ENCODE measurements at places on chromosomes 11 and 22. TPM values are rescaled to one million over a fixed set of nuclear protein-coding genes. Genes with fewer than 3 reads are reported as not detected.

GRCh38 chr11:130945896-130946295 lies 29.6 kb upstream of the SNX19 start:
- no peak overlapping the region for H3K4me3 ChIP-seq
- H3K36me3 ChIP-seq, result no peaks in the 10 kb centered on the region
- peaks cover 12% of the 10 kb centered on the region for H3K4me1 ChIP-seq
- no peak overlapping the region for H3K27ac ChIP-seq

- H3K4me3 ChIP-seq, result no peak overlapping the region
- no peak for DNase-seq
- no peaks in the 10 kb centered on the region for H3K4me1 ChIP-seq
- H3K36me3 ChIP-seq, result no peaks in the 10 kb centered on the region
- H3K27ac ChIP-seq, result no peak overlapping the region
- no peaks in the 10 kb centered on the region for H3K27me3 ChIP-seq
Measured at GRCh38 chr11:112132737-112133136, 31.2 kb downstream of the IL18 start.

- no peak overlapping the region for H3K4me3 ChIP-seq
- H3K36me3 ChIP-seq, result no peaks in the 10 kb centered on the region
- H3K27ac ChIP-seq, result no peak overlapping the region
- H3K4me1 ChIP-seq, result no peaks in the 10 kb centered on the region
- no peaks in the 10 kb centered on the region for H3K27me3 ChIP-seq
Measured at GRCh38 chr11:7977232-7977917, 9.8 kb upstream of the EIF3F start.

- no peaks in the 10 kb centered on the region for H3K4me1 ChIP-seq
- DNase-seq, result peak; percentile 84
- H3K4me3 ChIP-seq, result no peak overlapping the region
- H3K36me3 ChIP-seq, result no peaks in the 10 kb centered on the region
- H3K27ac ChIP-seq, result no peak overlapping the region
Measured at GRCh38 chr22:44224166-44224565, 43.4 kb downstream of the PARVG start.

- no peak overlapping the region for H3K27ac ChIP-seq
- peaks cover 22% of the 10 kb centered on the region for H3K36me3 ChIP-seq
- peaks cover 23% of the 10 kb centered on the region for H3K4me1 ChIP-seq
- no peak overlapping the region for H3K4me3 ChIP-seq
Measured at GRCh38 chr11:113317339-113317738, 3.0 kb downstream of the TTC12 start.

DNA sequence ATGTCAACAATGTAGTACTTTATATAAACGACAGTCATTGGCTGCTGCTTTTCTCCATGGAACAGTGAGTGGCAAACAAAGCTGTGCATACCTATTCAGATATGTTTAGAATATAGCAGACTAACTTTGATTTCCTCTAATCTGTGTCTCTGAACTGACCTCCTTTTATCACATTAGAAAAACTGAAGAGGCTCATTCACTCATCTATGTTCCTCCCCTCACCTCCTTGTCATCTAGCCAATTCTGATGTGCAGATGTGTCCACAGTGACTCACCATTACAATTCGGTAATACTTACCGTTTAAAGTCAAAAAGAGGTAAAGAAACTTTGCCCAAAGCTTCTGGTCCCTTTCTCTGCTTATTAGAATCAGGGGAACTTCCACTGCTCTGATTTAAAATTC lies 51.5 kb upstream of the RPS13 start:
- DNase-seq, result no peak
- H3K4me1 ChIP-seq, result no peaks in the 10 kb centered on the region
- H3K4me3 ChIP-seq, result no peak overlapping the region
- H3K27ac ChIP-seq, result no peak overlapping the region
- peaks cover 31% of the 10 kb centered on the region for H3K36me3 ChIP-seq

- H3K27ac ChIP-seq, result no peak overlapping the region
- no peaks in the 10 kb centered on the region for H3K27me3 ChIP-seq
- no peaks in the 10 kb centered on the region for H3K36me3 ChIP-seq
- H3K4me1 ChIP-seq, result no peaks in the 10 kb centered on the region
Measured at GRCh38 chr11:27095059-27095458, 54.4 kb downstream of the BBOX1 start.

- H3K4me1 ChIP-seq, result peaks cover 3% of the 10 kb centered on the region
- no peak overlapping the region for H3K4me3 ChIP-seq
- H3K27me3 ChIP-seq, result no peaks in the 10 kb centered on the region
- DNase-seq, result no peak
- no peak overlapping the region for H3K27ac ChIP-seq
- H3K36me3 ChIP-seq, result no peaks in the 10 kb centered on the region
Measured at GRCh38 chr11:76824980-76825725, 35.6 kb upstream of the ACER3 start.

GRCh38 chr11:37390576-37391083 lies 792.6 kb upstream of the RAG2 start:
- no peak overlapping the region for H3K4me3 ChIP-seq
- H3K27ac ChIP-seq, result no peak overlapping the region
- no peak for DNase-seq
- no peaks in the 10 kb centered on the region for H3K36me3 ChIP-seq

GRCh38 chr22:23823331-23823791 lies 15.4 kb downstream of the DERL3 start:
- H3K27me3 ChIP-seq, result no peaks in the 10 kb centered on the region
- no peak overlapping the region for H3K27ac ChIP-seq
- DNase-seq, result no peak
- H3K36me3 ChIP-seq, result peaks cover 100% of the 10 kb centered on the region
- no peak overlapping the region for H3K4me3 ChIP-seq

GRCh38 chr11:108239076-108239475 lies 16.2 kb downstream of the ATM start:
- H3K4me3 ChIP-seq, result no peak overlapping the region
- no peak for DNase-seq
- H3K27me3 ChIP-seq, result no peaks in the 10 kb centered on the region
- no peaks in the 10 kb centered on the region for H3K4me1 ChIP-seq
- no peak overlapping the region for H3K27ac ChIP-seq
- peaks cover 14% of the 10 kb centered on the region for H3K36me3 ChIP-seq

- no peaks in the 10 kb centered on the region for H3K4me1 ChIP-seq
- no peak overlapping the region for H3K4me3 ChIP-seq
- DNase-seq, result no peak
- H3K27ac ChIP-seq, result no peak overlapping the region
Measured at GRCh38 chr11:84103096-84103495, 816.9 kb upstream of the CCDC90B start.

DNA sequence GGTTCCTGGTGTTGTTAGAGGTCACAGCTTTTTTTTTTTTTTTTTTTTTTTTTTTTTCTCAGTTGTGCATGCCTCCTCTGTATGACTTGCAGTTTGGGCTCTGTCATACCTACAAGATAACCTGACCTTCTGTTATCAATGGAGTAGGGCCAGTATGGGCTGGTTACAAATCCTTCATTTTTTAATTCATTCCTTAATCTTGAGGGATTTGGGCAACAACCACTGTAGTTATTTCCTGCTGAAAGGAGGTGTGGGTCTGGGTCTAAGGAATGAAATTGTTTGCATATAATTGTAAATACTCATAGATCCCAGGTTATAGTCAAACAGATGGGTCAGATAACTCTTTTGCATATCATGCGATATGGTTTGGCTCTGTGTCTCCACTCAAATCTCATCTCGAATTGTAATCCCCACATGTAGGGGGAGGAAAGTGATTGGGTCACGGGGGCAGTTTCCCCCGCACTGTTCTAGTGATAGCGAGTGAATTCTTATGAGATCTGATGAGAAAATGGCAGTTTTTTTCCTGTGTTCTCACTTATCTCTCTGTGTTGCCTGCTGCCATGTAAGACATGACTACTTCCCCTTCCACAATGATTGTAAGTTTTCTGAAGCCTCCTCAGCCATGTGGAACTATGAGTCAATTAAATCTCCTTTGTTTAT lies 14.1 kb upstream of the GLYAT start:
- no peak overlapping the region for H3K4me3 ChIP-seq
- no peaks in the 10 kb centered on the region for H3K4me1 ChIP-seq
- H3K36me3 ChIP-seq, result no peaks in the 10 kb centered on the region
- no peaks in the 10 kb centered on the region for H3K27me3 ChIP-seq
- no peak for DNase-seq

DNA sequence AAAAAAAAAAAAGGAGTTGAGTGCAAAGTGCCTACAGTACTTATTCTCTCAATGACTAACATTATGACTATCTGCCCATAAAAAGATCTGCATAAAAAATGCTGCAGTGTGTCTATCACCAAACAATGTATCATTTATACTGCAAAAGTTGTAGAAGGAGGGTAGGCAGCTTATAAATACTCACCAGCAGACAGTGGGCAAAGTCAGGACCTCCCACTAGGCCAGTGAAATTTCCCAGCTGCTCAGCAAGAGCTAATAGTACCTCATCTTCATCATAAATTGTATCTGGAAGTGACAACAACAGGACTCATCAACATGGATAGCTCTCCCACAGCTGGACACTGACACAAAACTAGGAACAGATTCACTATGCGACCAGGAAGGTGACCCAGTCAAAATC lies 1.6 kb downstream of the PPP2R1B start:
- H3K4me1 ChIP-seq, result peaks cover 39% of the 10 kb centered on the region
- H3K27me3 ChIP-seq, result no peaks in the 10 kb centered on the region
- peaks cover 34% of the 10 kb centered on the region for H3K36me3 ChIP-seq
- peak overlapping the region; percentile 93 for H3K4me3 ChIP-seq
- H3K27ac ChIP-seq, result no peak overlapping the region

DNA sequence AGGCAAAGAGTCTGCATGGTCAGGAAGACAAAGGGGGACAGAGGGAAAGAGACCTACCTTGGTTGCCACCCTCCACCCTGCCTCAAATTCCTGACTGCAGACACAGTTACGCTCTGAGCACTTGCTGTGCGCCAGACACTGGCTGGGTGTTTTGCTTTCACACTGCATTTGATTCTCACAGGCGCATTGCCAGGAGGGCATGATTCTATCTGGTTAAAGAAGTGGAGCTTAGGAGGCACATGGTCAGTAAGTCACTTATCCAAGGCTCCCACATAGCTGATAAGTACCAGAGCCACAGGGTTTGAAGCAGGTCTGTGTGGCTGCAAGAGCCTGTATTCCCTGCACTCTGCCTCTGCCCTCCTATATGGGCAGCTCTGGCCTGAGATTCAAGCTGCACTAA lies 103.9 kb downstream of the TIMP3 start:
- H3K27me3 ChIP-seq, result no peaks in the 10 kb centered on the region
- DNase-seq, result no peak
- peaks cover 36% of the 10 kb centered on the region for H3K4me1 ChIP-seq
- no peak overlapping the region for H3K27ac ChIP-seq

DNA sequence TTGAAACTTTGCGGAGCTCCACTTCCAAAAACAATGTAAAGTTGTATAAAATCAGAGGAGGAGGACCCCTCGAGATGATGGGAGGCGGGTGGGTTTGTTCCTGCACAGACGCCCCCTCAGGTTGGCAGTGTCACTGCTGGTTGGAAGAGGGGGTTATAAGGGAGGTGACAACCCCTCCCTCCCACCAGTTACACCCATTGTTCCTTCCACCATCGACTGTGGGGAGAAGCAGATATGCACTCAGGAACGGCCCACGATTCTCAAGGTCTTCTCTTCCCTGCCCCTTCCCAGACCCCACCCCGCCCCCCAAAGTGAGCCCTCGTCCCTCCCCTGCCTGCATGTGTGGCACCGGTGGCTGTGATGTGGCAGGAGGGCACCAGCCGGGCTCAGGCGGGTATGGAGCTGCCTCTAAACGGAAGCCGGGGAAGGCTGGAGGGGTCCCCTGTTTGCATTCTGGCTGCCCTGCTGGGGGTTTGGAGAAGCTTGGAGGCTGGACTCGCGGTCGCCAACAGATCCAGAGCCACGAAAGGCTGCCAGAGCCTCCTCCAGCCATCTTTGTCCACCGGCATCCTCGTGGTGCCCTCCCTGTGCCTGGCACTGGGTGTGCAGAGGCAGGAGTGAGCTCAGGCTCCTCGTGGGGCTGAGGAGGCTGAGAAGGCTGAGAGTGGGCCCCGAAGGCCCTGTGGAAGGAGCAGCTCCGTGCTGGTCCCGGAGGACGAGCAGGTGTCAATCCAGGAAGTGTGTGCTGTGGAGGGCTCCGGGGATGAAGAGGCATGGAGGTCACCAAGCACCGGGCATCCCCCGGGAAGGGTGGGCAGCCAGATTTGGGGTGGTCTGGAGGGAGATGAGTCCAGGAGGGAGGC lies 778 bp downstream of the KDELR3 start:
- no peaks in the 10 kb centered on the region for H3K36me3 ChIP-seq
- no peak for DNase-seq
- H3K27me3 ChIP-seq, result no peaks in the 10 kb centered on the region
- H3K4me1 ChIP-seq, result peaks cover 17% of the 10 kb centered on the region
- H3K27ac ChIP-seq, result peak overlapping the region; percentile 62

DNA sequence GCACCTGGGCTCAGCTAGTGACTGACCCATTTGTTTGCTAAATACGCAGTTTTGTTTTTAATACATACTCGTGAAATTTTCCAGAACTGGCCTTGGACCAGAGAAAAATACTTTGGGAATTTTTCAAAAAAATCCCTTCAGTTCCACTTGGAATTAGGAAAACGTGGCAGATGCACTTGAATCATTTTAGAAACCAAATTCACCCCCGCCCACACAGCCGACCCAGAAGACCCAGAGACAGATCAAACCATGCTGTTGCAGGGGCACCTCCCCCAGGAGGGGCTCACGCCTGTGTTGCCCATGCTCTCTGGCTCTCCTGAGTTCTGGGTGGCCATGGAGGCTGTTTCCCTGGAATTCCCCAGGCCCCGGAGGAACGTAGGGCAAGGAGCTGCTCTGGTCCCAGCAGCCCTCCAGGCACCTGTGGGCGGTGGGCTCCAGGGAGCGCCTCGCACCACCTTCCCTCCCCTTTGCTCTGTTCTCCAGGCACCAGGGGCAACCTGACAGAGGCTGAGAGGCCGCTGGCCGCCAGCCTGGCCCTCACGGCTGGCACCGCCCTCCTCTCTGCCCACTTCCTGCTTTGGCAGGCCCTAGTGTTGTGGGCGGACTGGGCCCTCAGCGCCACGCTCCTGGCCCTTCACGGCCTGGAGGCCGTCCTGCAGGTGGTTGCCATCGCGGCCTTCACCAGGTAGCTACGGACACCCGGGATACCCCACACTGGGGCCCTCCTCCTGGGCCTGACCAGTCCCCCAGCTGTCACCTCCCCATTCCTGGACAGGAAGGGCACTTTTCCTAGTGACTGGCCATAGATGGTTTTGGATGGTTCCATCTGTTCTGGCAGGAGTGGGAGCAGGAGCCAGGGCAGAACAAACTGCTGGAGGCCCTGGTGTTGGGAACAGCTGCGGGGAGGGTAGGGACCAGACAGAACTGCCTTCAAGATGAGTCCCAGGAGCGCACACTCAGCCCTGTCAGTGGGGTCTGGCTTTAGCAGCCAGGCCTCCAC lies 3.3 kb upstream of the EPS8L2 start:
- H3K27ac ChIP-seq, result peak overlapping the region; percentile 12
- no peak overlapping the region for H3K4me3 ChIP-seq
- DNase-seq, result no peak
- peaks cover 23% of the 10 kb centered on the region for H3K27me3 ChIP-seq

DNA sequence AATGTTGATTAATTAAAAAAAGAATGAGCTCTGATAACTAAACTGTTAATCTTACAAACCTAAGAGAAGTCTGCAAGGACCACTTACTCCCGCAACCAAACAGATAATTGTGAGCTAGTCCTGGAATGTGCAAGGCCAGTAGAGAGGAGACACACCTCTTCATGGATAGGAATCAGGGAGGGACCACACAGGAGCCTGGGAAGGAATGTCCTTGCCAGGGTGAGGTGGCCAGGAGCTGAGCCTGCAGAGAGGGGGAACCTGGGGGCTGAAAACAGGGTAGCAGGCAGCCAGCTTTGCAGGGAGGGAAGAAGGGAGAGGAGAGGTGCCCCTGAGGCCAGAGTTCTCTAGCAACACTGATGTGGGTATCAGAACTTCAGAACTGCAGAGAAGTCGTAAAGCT lies 9.4 kb upstream of the NLRP10 start:
- no peaks in the 10 kb centered on the region for H3K4me1 ChIP-seq
- H3K27ac ChIP-seq, result no peak overlapping the region
- H3K4me3 ChIP-seq, result no peak overlapping the region
- H3K36me3 ChIP-seq, result no peaks in the 10 kb centered on the region
- no peaks in the 10 kb centered on the region for H3K27me3 ChIP-seq

Gene GLYAT
- not detected for total RNA-seq

Gene BCL2L13
- 118 TPM for total RNA-seq

Gene LRRC75B
- total RNA-seq, result 15.4 TPM

Gene MFRP
- not detected for total RNA-seq

Gene KRTAP5-11
- total RNA-seq, result not detected

Measured in esophagus muscularis mucosa (tissue), 4 donors.